Smooth muscle cell of the umbilical artery (primary cell): ENCODE measurements at places on chromosomes 12 and 14. TPM values are rescaled to one million over a fixed set of nuclear protein-coding genes. Genes with fewer than 3 reads are reported as not detected.

Gene SIX4
- total RNA-seq, result 5.3 and 12.3 TPM in 2 replicates

Gene TCP11L2
- 21.7 and 39.8 TPM in 2 replicates for total RNA-seq

Gene PTGDR
- not detected in 2 replicates for total RNA-seq

Gene RERG
- total RNA-seq, result 0.14 and 0.30 TPM in 2 replicates

Gene SUDS3
- 33.0 and 36.4 TPM in 2 replicates for total RNA-seq

Gene TSHR
- total RNA-seq, result not detected in 2 replicates

Gene C1QL4
- 0.14 TPM in 1 of 2 replicates, not detected in the other for total RNA-seq

Gene AHNAK2
- total RNA-seq, result 52.9 and 217 TPM in 2 replicates

Gene TESPA1
- not detected in 2 replicates for total RNA-seq

Gene PKP2
- 3.4 and 20.5 TPM in 2 replicates for total RNA-seq

Gene ZNF384
- total RNA-seq, result 11.0 and 20.2 TPM in 2 replicates
